ENCODE measurements at places on chromosomes 16 and 17.

GRCh38 chr17:56847106-56847505 lies 13.2 kb downstream of the DGKE start:
- DNase-seq = no peak

- no peak for DNase-seq
Measured at GRCh38 chr17:34974794-34975785, 5.2 kb upstream of the LIG3 start.

DNA sequence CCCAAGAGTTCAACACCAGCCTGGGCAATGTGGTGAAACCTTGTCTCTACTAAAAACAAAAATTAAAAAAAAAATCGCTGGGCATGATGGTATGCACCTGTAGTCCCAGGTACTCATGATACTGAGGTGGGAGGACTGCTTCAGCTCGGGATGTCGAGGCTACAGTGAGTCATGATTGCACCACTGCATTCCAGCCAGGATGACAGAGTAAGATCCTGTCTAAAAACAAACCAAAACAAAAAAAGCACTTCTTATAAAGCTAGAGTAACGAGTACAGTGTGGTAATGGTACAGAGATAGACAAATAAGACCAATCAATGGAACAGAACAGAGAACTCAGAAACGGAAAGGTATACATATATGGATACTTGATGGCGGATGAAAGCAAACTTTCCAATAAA lies 4.4 kb downstream of the NSMCE1 start:
- no peak for DNase-seq

DNA sequence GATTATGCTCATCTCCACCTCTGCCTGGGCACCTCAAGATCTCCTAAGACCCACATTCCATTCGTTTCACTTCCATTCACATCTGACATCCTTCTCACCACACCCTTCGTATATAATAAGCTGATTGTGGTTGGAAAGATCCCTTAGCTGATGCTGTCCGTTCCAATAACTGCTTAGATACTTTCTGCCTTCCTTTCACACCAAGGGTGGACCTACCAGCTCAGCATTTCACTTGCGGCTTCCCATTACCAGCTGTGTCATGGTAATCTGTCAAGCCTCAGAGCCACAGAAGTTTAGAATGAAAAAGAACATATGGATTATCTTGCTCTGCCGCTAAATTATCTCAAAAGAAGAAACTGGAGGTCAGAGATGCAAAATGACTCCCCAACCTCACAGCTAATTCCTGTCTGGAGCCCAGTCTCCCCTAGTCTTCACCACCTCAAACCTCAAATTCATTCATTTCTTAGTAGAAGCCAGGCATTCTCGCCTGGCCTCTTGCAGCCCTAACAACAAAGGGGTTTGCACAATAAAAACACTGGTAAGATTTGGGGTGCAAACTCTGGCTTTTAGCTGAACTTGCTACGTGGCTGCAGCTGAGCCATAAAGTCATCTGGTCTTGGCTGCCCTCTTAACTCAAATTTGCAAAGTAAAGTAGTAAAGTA lies 182.8 kb upstream of the HS3ST3A1 start:
- no peak for DNase-seq

DNA sequence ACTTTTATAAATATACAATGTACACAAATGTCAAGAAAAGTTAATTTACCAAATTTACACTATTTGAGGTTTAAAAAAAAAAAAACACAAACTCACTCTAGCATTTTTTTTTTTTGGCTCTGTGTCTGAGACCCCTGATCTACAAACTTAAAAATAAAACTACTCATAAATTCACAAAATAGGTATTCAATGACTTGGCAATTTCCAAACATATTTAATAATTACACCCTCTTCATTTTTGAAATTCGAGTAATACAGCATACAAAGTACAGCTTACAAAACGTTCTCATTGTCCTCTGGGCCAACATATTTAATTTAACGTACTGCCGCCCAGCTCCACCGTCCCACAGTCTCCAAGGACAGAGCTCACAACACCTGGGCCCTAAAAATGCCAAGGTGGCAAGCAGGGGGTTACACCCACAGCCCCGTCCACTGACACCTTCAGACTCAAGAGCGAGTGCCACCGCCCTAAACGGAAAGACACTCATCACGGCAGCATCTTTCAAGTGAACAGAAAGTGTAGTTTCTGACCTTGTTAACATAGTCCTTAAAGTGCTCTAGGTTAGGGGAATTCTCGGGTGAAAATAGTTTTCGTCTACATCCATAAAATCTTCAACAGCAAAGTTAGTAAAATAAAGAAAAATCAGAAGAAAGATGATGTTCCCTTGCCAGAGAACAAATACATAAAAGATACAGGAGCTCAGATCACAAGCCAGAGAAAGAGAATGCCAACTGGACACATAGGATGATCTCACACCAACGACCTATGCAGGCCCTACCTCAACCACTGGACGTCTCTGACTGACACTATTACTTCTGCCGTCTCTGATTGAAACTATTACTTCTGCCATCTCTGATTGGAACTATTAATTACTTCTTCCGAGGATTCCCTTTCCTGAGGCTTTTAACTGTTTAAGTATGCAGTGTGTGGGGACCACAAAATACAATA lies 4.2 kb downstream of the ADCY9 start:
- DNase-seq = no peak

DNA sequence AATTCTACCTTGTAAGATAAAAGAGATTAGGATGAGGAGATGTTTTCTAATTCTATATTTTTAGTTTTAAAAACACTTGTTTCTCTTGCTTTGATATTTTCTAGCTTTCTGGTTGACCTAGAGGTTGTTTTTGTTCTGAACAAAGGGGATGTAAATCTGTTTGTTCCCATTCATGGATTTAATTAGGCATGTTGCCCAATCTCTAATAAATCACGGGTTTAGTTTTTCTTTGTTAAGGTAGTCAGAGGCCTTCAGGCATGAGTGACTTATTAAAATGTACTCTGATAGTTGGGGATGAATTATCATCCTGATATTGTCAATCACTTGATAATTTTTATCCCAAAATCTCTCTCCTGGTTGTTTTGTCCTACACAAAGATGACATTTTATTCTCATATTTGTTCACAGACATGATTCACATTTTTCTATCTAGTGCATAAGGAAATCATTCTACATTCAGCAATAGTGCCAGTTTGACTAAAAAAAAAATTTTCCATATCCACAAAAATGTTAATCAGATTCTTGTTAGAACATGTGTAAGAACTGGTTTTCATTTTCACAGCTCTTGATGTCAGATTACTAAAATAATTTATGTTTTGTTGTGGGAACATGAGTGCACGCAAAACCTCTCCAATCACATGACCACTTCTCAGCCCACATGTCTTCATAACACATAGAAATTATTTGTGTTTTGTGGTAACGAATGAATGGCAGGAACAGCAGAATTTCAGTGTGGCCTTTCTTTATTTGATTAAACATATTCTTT lies 95.7 kb upstream of the AKTIP start:
- no peak for DNase-seq

DNA sequence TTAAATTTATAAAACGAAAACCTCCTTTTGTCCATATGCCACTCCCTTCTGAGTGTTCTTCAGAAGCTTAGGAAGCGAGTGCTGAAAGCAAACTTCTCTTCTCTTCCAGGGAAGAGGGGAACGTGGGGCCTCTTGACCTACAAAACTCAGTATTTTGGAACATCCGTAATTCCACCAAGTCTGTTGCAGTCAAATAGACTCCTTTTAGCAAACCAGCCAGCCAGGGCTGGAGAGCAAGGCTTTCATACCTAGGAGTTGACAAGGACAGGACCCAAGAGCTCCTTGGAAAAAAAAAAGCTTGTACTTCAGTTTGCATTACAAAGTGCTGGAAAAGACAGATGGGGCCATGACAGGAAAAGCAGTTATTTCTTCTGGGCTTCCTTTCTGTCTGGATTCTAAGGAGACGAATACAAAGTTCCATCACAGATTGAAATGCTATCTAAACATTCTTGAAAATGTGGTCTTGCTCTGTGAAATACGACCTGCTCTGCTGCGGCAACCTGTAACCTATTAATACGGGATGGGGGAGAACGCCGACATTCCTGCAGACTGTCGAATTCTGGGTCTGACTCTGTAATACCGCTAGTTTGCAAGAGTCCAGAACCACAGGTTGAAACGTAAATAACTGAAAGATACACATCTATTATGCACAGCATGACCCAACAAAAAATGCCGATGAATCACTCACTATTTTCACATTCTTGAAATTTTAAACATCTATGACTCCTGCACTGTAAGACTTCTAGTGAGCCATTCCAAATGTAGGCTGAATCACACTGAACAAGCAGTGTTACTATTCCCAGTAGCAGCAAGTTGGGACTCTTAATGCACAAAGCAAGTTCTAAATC lies 20.6 kb downstream of the VPS53 start:
- no peak for DNase-seq

GRCh38 chr16:13594823-13595222 lies 325.1 kb upstream of the ERCC4 start:
- DNase-seq = no peak

GRCh38 chr16:71709229-71709781 lies 15.2 kb downstream of the PHLPP2 start:
- no peak for DNase-seq

DNA sequence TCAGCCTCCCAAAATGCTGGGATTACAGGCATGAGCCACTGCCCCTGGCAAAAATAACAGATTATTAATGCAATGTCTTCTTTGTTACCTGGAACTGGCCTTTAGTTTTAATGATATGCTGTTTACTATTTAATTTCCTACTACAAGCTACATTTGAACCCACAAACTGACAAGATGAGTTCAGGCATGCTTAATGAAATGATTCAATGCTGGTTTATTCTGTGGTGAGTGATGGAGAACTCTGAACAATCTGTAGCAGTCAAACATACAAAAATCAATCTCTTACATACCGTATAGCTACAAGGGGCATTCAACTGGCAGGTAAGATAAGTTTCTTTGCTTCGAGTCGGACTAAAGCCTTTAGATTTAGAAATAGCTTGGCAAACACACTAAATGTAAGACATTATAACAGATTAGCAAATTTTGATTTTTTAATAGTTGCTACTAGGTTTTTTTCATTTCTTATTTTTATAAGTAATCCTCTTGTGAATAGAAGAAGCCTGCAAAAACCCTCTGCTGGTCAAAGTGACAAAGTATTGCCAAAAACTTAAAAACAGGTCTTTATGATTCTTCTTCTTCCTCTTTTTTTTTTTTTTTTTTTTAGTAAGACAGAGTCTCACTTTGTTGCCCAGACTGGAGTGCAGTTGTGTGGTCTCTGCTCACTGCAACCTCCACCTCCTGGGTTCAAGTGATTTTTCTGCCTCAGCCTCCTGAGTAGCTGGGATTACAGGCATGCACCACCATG lies 138.5 kb downstream of the SSH2 start:
- no peak for DNase-seq

DNA sequence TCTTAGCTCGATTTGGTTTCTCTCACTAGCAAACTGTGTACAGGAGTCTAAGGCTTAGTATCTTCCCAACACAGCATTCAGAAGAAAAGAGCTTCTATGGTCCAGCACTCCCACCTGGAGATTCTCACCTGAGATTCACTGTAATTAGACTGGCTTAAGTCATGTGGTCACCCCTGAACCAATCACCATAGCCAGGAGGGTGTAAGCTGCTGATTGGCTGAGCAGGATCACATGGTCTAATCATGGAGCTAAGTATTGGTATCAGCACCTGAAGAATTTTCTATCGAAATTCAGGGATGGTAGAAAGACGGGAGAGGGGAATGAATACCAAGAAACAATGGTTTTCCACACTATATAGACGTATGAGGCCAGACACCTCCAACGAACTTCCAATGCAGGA lies 359.8 kb upstream of the ERCC4 start:
- no peak for DNase-seq

- DNase-seq = no peak
Measured at GRCh38 chr17:65785109-65785508, 223.7 kb upstream of the AXIN2 start.

- no peak for DNase-seq
Measured at GRCh38 chr16:49352892-49353291, 20.7 kb upstream of the C16orf78 start.

DNA sequence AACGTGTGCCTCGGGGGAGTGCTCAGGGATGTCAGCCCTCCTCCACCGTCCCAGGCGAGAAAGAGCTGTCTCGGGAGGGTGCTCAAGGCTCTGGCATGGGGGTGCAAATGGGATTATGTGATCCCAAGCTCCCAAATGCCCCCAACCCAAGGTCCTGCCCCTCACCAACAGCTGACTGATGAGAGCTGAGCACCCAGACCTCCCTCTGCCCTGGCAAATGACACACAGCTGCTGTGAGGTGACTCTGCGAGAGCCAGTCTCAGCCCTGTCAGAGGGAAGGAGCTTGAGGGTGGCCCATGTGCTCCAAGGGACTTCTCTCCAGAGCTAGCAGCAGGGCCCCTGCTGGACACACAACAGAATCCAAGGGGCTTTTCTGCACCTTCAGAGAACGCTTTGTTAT lies 7.7 kb downstream of the CDH5 start:
- DNase-seq = no peak

- no peak for DNase-seq
Measured at GRCh38 chr17:6753006-6753445, 2.8 kb upstream of the XAF1 start.

GRCh38 chr17:67211742-67212141 lies 33.3 kb downstream of the HELZ start:
- DNase-seq = no peak

DNA sequence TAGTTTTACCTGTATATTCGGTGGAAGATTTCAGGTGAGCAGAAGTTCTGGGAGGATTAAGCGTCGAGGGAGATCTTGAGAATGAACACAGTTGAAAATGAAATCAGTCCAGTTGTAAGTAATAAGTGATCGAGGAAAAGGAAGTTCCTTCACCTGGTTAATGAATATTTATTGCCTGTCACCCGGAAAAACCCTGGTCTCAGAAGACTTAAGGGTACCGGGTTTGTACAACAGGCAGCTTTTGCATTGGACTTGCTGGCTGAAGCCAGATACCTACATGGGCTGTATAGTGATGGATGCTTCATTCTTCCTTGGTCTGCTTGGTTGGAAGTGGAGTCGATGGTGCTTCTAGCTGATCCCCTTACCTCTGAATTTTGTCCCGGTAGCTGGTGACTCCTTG lies 72.7 kb downstream of the PRKCA start:
- no peak for DNase-seq

DNA sequence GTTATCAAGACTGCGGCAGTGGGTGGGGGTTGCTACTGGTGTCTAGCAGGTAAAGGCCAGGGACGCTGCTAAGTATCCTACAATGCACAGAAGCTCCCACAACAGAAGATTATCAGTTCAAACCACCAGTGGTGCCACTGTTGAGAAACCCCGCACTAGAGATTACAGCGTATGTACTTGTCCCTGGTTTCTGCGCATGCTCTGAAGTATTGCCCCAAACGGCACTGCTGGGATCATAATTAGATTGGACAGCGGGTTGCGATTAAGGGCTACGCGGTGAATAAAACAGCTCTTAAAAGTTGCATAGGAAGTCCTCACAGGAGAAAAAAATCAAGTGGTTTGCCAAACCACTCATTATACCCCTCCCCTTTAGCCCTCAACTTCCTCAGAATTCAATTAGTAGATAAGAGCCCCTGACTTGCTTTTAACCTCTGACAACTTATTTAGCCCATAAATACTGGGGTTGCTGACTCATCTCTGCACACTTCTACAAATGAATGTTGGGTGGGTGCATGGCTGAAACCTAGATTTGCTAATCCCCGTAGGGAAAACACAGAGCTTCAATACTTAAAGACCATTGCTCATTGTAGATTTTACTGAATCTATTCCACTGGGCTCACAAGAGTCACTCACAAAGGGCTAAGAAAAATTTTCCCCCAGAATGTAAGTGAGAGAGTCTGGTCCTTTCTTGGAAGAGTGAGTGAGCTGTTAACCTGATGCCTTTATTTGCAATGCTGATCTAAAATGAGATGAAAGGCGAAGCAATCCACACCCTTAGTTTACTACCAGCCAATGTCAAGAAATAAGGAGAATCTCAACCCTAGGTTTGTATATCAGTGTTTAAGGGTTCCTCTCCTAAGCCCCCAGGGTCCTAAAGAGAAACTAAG lies 91.8 kb downstream of the RGS9 start:
- no peak for DNase-seq

Data from T follicular helper cell (primary cell).